T-cell (primary cell): ENCODE measurements at places on chromosomes 7 and 10. TPM values are rescaled to one million over a fixed set of nuclear protein-coding genes. Genes with fewer than 3 reads are reported as not detected.

Gene CRPPA
- 0.49 TPM for total RNA-seq

Gene MRLN
- not detected for total RNA-seq

Gene LGI1
- not detected for total RNA-seq

Gene CLRN3
- total RNA-seq, result not detected

Gene BICC1
- total RNA-seq, result not detected

Gene AGR3
- total RNA-seq, result not detected

Gene SRPK2
- total RNA-seq, result 41.6 TPM

Gene TRIL
- total RNA-seq, result not detected

Gene TAS2R4
- 1.1 TPM for total RNA-seq

GRCh38 chr10:111200505-111201186, 123.8 kb downstream of the ADRA2A start:
- peaks cover 5% of the 10 kb centered on the region for H3K27me3 ChIP-seq
- H3K4me1 ChIP-seq, result no peaks in the 10 kb centered on the region
- H3K4me3 ChIP-seq, result no peak overlapping the region
- H3K27ac ChIP-seq, result no peak overlapping the region
- no peak for DNase-seq

GRCh38 chr10:2980791-2981360, 86.5 kb upstream of the PFKP start:
- no peaks in the 10 kb centered on the region for H3K4me1 ChIP-seq
- H3K27ac ChIP-seq, result no peak overlapping the region
- no peaks in the 10 kb centered on the region for H3K27me3 ChIP-seq
- H3K4me3 ChIP-seq, result no peak overlapping the region
- DNase-seq, result no peak
- H3K36me3 ChIP-seq, result no peaks in the 10 kb centered on the region

DNA sequence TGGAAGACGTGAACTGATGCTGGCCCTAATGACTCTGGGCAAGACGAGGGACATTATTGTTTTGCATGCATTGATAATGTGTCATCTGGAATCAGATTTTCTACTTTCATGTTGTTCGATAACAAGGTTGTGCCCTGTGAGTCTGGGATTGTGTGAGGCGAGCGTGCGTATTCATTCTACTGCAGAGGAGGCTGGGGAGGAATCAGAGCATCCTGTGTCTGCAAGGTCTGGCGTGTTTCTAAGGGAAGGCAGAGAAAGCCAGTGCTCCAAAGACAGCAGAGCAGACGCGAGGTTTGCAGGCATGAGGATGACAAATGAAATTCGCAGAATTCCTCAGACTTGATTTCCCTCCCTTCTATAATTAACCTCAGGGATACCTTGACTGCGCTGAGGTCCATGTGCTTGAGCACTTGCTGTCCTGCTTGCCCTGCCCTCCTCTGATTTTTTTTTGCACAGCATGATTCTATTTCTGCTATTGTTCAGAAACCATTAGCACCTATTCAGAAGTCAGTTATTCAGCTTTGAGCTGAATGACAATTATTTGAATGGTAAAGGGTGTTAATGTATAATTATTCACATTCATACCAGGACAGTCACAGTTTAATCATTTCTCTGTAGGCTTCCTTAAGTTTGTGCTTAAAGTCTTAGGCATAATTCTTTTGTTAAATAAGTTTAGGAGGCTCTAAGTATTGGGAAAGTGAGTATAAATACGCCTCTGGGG, 233.6 kb downstream of the EBF3 start:
- H3K36me3 ChIP-seq, result no peaks in the 10 kb centered on the region
- no peak for DNase-seq
- H3K27ac ChIP-seq, result no peak overlapping the region
- H3K4me3 ChIP-seq, result no peak overlapping the region
- no peaks in the 10 kb centered on the region for H3K4me1 ChIP-seq

GRCh38 chr10:76492026-76492425, 1060.6 kb downstream of the LRMDA start:
- H3K27ac ChIP-seq, result no peak overlapping the region
- no peak for DNase-seq
- H3K36me3 ChIP-seq, result no peaks in the 10 kb centered on the region
- no peaks in the 10 kb centered on the region for H3K4me1 ChIP-seq
- no peak overlapping the region for H3K4me3 ChIP-seq

DNA sequence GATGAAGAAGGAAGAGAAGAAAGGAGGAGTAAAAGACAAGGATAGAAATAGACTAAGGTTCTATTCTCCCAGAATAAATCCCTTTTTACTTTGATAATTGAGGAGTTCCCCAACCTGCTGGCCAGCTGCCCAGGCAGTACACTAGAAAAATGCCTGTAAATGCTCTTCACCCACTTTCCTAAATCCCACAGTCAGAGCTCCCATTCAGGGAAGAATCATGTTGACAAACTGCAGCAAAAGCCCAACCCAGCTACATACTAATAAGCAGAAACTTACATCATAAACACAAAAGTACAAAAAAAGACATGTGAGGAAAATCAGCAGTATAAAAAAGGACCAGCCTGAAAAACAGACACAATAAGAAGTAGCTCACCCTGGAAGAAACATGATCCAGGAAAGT, 15.8 kb upstream of the KDM7A start:
- H3K36me3 ChIP-seq, result no peaks in the 10 kb centered on the region
- no peaks in the 10 kb centered on the region for H3K4me1 ChIP-seq
- no peak overlapping the region for H3K4me3 ChIP-seq
- DNase-seq, result no peak
- H3K27me3 ChIP-seq, result no peaks in the 10 kb centered on the region

- no peak overlapping the region for H3K4me3 ChIP-seq
- H3K4me1 ChIP-seq, result no peaks in the 10 kb centered on the region
- DNase-seq, result no peak
- H3K36me3 ChIP-seq, result no peaks in the 10 kb centered on the region
- H3K27ac ChIP-seq, result no peak overlapping the region
- H3K27me3 ChIP-seq, result no peaks in the 10 kb centered on the region
Observed at GRCh38 chr10:84890706-84891105, 562.3 kb downstream of the CCSER2 start.

DNA sequence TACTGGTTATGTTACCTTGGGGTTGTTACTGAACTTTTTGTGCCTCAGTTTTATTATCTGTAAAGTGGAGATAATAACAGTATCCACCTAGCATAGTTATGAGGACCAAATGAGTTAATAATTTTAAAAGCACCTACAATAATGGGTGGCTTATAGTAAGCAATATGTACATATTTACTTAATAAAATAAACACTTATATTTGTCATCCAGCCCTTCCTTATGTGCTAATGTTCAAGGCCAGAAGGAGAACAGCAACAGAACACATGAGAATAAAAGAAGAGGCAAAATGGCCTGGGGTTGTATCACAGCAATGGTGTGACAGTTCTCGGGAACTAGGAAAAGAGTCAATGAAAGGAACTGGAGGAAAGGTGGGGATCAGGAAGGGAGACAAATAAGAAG, 255.4 kb upstream of the LRGUK start:
- H3K4me1 ChIP-seq, result no peaks in the 10 kb centered on the region
- no peaks in the 10 kb centered on the region for H3K27me3 ChIP-seq
- H3K4me3 ChIP-seq, result no peak overlapping the region
- no peak for DNase-seq

DNA sequence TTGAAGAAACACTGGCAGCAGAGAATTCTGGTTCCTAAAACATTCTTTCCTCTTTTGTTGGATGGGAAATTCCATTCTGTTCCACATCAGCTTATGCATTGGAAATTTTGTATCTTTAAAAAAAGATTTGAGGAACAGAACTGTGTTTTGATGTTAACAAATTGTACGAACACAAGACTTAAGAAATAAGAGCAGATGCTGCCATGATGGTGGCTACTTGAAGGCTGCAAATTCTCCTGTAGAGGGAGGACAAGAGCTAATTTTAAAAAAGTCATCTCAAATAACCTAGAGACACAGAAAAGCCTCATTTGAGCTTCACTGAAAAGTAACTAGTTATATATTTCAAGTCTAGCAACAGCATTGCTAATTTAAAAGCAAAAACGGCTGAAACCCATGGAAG, 29.8 kb downstream of the NDUFB2 start:
- H3K4me3 ChIP-seq, result no peak overlapping the region
- H3K27me3 ChIP-seq, result no peaks in the 10 kb centered on the region
- no peak for DNase-seq

GRCh38 chr7:129835569-129835968, 117.2 kb downstream of the UBE2H start:
- peaks cover 56% of the 10 kb centered on the region for H3K36me3 ChIP-seq
- no peak overlapping the region for H3K27ac ChIP-seq
- no peak for DNase-seq
- H3K4me3 ChIP-seq, result no peak overlapping the region
- H3K4me1 ChIP-seq, result no peaks in the 10 kb centered on the region
- H3K27me3 ChIP-seq, result no peaks in the 10 kb centered on the region

DNA sequence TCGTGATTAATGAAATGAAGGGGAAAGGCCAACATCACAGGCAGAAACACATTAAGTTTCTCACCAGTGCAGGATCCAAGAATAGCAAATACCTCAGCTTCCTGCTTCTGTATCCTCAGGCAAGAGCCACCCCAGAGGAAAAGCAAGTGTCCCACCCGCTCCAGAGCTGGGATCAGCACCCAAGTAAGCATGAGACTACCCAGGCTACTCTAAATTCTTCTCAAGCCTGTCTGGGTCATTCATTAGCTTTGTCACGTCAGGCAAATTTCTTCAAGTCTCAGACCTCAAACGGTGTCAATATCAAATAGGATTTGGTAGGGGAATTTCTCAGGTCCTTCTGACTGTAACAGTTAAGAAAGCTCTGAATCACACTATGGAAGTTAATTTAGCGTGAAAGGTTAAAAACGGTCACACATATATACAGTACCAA, 59.0 kb downstream of the GNA12 start:
- H3K27ac ChIP-seq, result no peak overlapping the region
- H3K4me1 ChIP-seq, result no peaks in the 10 kb centered on the region
- DNase-seq, result no peak
- H3K4me3 ChIP-seq, result no peak overlapping the region
- H3K36me3 ChIP-seq, result peaks cover 8% of the 10 kb centered on the region

DNA sequence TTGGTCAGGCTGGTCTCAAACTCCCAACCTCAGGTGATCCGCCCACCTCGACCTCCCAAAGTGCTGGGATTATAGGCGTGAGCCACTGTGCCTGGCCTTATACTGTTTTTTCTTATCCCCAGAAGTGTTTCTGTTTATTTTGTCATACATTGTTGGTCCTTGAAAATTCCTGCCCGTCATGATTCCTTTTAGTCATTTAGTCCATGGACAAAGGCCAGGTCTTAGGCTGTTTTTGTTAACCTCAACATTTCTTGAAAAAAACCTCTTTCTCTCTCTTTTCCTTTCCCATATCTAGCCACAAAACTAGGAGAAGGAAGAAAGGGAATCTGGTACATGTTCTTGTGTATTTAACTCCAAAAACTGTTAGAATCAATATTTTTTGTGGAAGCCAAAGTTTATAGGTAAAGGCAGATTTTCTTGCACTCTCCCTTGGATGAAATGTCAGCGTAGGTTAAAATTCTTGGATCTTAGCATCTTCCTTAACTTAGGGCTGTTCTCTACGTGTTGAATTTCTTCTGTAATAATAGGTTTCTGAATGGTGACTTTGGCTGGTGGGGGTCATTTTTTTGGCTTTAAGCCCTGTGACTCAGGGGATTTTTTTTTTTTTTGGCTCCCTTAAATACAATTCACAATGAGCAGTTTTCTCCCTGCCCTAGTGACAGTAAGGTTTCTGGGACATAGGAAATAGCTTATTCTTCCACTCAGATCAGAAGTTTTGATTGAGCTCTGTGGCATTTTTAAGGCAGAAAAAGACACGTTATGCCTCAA, 500.8 kb downstream of the AUTS2 start:
- no peak overlapping the region for H3K4me3 ChIP-seq
- DNase-seq, result no peak
- H3K4me1 ChIP-seq, result no peaks in the 10 kb centered on the region
- H3K27ac ChIP-seq, result no peak overlapping the region
- no peaks in the 10 kb centered on the region for H3K36me3 ChIP-seq

GRCh38 chr7:149248777-149249176, 9.3 kb downstream of the ZNF212 start:
- no peaks in the 10 kb centered on the region for H3K4me1 ChIP-seq
- no peaks in the 10 kb centered on the region for H3K27me3 ChIP-seq
- no peak for DNase-seq
- no peak overlapping the region for H3K4me3 ChIP-seq
- peaks cover 35% of the 10 kb centered on the region for H3K36me3 ChIP-seq
- no peak overlapping the region for H3K27ac ChIP-seq

- H3K4me1 ChIP-seq, result peaks cover 43% of the 10 kb centered on the region
- H3K36me3 ChIP-seq, result no peaks in the 10 kb centered on the region
- H3K27me3 ChIP-seq, result no peaks in the 10 kb centered on the region
- H3K27ac ChIP-seq, result peak overlapping the region; percentile 58
Observed at GRCh38 chr10:72254813-72255568, 18.7 kb upstream of the DDIT4 start.

- no peaks in the 10 kb centered on the region for H3K4me1 ChIP-seq
- H3K27ac ChIP-seq, result no peak overlapping the region
- no peaks in the 10 kb centered on the region for H3K36me3 ChIP-seq
- DNase-seq, result no peak
- no peaks in the 10 kb centered on the region for H3K27me3 ChIP-seq
- H3K4me3 ChIP-seq, result no peak overlapping the region
Observed at GRCh38 chr7:122123746-122124145, 20.3 kb downstream of the AASS start.

DNA sequence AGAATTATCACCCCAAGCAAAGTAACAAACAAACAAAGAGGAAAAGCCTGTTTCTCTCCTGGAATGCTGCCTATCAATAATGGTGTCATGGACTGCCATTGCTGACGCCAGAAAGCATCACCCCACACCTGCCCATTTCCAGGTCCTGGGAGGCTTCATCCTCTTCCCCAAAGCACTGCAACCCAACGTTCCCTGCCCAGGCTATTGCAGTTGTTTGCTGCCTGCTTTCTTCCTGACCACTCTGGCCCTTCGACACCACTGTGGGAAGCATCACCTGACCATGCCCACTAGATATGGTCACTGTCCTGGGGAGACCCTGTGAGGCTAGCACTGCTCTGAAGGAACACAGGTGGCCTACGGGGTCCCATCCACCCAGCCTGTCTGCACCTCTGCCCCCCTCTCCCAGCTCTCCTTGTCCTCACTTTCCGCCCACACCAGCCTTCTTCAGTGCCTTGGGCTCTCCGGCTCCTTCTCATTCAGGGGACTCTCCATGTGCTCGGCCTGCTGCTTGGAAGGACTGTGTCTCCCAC, 439.6 kb downstream of the GLRX3 start:
- no peaks in the 10 kb centered on the region for H3K36me3 ChIP-seq
- no peak for DNase-seq
- H3K27ac ChIP-seq, result no peak overlapping the region
- H3K4me3 ChIP-seq, result no peak overlapping the region

DNA sequence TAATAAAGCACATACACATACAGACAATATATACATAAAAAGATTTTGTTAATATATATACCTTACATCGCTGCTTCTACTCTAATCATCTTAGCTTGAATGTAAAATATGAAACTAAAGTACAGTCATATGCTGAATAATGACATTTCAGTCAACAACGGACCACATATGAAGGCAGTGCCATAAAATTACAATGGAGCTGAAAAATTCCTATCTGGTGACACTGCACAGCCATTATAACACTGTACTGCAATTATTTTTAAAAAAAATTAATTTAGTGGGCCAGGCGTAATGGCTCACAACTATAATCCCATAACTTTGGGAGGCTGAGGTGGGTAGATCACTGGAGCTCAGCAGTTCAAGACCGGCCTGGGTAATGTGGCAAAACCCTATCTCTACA, 122.3 kb downstream of the JMJD1C start:
- no peak for DNase-seq
- H3K4me1 ChIP-seq, result no peaks in the 10 kb centered on the region
- H3K27me3 ChIP-seq, result no peaks in the 10 kb centered on the region
- H3K27ac ChIP-seq, result no peak overlapping the region
- no peaks in the 10 kb centered on the region for H3K36me3 ChIP-seq
- H3K4me3 ChIP-seq, result no peak overlapping the region
